Urinary bladder (tissue), 4 donors: ENCODE measurements at places on chromosomes 2 and 18. TPM values are rescaled to one million over a fixed set of nuclear protein-coding genes. Genes with fewer than 3 reads are reported as not detected.

VAMP8 gene
- 14.8 TPM for total RNA-seq

HAAO gene
- total RNA-seq, result 10.6 TPM

AP1S3 gene
- 10.0 TPM for total RNA-seq

CNRIP1 gene
- 38.0 TPM for total RNA-seq

C2orf74 gene
- total RNA-seq, result 7.2 TPM

HOXD12 gene
- total RNA-seq, result 2.2 TPM

OSBPL1A gene
- total RNA-seq, result 53.3 TPM

PLCD4 gene
- 6.7 TPM for total RNA-seq

SDC1 gene
- 87.1 TPM for total RNA-seq

LDLRAD4 gene
- total RNA-seq, result 52.3 TPM

TTR gene
- not detected for total RNA-seq
